ENCODE measurements at places on chromosomes 16 and 17.
A peak's percentile ranks its signal among the peaks of the same experiment; 100 is the strongest.

GRCh38 chr16:4908854-4909401 lies 28.0 kb downstream of the PPL start:
- DNase-seq: no peak

GRCh38 chr17:79150035-79150733 lies 75.6 kb downstream of the ENGASE start:
- DNase-seq: no peak

DNA sequence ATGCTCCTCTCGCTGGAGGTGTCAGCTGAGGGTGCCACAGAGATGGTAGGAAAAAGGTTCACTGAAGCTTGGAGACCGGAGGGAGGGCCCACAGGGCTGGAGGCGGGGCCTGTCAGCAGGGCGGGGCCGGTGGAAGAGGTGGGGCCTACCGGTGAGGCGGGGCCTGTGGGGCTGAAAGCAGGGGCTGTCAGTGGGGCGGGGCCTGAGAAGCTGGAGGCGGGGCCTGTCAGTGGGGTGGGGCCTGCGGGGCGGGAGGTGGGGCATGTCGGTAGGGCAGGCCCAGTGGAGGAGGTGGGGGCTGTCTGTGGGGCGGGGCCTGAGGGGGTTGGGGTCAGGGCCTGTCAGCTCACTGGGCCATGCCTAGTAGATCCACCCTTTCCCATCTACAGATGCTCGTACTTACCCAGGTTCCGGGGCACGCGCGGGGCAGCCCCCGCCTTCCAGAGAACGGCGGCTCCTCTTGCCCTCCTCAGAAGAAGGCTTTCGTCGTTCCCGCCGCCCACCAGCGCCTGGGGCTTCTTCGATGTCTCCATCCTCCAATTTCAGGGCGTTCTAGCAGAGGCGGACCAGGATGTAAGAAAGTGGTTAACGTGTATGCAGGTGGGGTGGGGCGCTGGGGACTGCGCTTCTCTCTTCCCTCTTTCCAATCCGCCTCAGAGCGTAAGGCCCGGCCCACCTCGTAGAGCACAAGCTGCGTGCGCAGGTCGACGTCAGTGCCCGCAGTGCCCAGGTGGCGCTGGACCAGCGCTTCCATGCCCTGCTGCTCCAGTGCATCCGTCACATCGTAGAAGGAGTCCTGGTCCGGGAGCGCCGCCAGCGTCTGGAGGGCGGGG lies 9.8 kb downstream of the TMEM208 start:
- no peak for DNase-seq

GRCh38 chr17:49995055-49995738 lies at the start of gene DLX3:
DLX3 (minus strand) TSS chr17:49995224; CDS start chr17:49994998, 226 bp downstream.
- no peak for DNase-seq

GRCh38 chr17:70454908-70455307 lies 285.6 kb downstream of the KCNJ2 start:
- no peak for DNase-seq

DNA sequence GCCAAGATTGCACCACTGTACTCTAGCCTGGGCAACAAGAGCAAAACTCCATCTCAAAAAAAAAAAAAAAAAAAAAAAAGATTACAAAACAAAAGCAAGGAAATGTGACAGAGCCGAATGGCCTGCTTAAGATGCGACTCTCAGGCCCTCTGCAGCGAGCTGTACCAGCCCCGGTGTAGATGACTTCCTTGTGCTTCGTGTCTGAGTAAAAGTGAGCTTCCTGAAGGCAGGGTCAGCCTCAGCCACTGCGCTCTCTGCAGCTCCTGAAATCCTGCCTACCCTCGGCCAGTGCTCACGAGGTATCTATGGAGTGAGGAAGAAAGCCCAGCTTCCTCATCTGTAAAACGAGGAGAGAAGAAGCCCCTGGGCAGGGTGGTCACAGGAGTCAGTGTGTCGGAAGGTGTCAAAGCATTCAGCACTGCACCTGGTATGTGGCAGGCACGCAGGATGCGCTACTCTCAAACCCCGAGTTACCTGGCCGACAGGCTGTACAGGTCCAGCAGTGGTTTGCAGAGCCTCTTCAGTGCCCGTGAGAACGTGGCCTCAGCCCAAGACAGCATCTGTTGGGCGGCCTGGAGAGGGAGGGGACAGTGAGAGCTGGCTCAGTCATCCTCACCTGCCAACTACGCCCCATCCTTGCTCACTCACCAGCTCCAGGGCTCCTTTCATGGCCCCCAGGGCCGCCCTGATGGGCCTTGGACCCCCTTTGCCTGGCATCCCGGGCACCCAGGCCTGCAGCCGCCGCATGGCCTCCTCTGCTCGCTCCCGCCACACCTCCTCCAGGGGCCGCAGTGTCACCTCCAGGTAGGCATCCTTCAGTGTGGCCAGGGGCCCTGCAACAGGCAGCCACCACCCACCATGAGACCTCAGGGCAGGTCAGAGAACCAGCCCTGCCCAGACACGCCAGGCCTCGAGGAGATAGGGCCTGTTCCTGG lies 44.6 kb downstream of the RMI2 start:
- no peak for DNase-seq

DNA sequence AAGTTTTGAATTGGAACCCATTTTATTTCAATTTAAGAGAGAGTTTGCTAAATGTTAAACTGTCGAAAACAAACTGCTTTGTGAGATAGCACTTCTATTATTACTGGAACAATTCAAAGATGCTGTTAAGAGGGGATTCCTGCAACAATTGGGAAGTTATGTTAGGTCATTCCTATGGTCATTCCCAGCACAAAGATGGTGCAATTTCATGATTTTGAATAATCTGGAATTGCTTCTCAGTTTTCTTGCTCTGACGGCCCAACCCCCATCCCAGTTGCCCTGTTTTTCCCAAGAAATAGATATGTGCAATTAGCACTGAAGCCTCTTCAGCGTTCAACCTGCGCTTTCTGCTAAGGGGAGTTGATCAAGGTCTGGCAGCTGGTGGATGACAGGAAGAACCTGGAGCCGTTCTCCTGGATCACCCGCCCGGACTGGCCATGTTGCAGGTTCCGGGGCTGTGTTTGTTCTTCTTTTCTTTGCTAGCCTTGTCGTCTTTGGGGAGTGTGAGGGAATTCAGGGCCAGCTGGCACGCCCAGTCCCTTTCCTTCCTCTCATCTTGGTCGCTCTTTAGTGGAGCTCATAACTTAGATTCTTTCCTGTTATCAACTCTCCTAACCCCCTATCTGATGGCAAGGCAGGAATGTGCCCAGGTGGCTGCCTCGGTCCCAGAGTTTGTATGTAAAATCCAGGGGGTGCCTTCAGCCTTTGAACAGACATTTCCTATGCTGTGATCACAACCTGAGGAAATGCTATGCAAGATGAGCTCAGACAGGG lies 29.0 kb upstream of the IRF8 start:
- DNase-seq: no peak

DNA sequence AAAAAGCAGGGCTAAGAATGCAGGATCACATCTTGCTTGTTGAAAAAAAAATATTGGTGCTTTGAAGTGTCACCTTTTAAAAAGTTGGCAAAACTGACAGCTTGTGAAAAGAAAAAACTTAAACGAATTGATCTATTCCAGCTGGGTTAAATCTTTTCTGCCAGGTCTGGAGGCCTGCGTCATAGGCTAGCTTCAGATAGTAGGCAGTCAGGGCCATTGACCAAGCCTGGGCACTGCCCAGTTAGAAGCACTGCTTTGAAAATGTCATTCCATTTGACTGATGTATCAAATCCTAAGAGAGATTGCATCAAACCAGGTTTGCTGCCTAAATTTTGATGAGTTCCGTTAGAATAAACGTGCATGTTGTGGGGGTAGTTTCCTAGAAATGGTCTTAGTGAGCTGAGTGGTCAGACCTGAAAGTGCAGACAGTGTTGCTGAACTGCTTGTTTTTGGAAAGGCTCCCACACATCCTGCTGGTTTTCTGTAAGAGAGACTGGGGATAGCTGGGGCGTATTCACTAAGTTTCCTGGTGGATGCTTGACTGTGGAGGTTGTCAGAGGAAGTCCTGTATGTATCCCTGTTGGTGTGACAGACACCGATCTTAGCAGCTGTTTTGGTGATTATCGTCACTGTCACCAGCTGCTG lies 38.8 kb downstream of the NUP88 start:
- no peak for DNase-seq

DNA sequence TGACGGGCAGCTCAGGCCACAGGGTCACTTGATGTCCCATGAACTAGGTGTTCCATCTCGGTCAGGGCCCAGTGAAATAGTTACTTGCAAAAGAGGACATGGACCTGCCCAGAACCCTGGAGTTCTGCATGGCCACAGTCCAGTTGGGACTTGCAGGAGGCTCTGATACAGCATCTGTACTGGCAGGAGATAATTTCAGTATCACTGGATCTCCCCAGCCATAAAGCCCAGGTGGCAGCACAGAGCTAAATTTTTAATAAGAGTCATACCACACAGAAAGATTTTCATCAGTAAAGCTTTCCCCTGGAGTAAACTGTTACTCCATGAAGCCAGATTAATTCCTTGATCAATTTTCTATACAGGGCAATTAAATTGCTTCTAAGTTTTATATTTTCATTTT lies 18.0 kb upstream of the SLC16A5 start:
- no peak for DNase-seq

GRCh38 chr17:48457080-48457836 lies 27.2 kb upstream of the SKAP1 start:
- DNase-seq: peak; percentile 2

- no peak for DNase-seq
Observed at GRCh38 chr17:13869331-13869940, 199.9 kb upstream of the COX10 start.

DNA sequence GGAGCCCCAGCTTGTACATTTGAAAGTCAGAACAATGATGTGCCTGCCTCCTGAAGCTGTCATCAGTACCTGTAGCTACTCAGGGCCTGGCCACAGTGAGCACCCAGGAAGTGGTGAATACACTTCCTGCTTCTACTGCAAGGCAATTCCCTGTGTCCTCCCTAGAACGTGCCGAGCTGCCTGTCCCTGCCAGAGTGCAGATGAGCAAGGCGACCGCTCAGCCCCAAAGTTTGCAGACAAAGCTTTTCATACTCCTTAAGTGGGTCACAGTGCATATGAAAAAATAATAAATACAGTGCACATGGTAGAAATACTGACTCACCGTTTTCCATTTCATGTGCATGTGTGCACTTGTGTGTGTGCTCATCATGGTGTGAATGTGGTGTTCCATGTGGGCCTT lies 77.3 kb downstream of the MPRIP start:
- DNase-seq: no peak

DNA sequence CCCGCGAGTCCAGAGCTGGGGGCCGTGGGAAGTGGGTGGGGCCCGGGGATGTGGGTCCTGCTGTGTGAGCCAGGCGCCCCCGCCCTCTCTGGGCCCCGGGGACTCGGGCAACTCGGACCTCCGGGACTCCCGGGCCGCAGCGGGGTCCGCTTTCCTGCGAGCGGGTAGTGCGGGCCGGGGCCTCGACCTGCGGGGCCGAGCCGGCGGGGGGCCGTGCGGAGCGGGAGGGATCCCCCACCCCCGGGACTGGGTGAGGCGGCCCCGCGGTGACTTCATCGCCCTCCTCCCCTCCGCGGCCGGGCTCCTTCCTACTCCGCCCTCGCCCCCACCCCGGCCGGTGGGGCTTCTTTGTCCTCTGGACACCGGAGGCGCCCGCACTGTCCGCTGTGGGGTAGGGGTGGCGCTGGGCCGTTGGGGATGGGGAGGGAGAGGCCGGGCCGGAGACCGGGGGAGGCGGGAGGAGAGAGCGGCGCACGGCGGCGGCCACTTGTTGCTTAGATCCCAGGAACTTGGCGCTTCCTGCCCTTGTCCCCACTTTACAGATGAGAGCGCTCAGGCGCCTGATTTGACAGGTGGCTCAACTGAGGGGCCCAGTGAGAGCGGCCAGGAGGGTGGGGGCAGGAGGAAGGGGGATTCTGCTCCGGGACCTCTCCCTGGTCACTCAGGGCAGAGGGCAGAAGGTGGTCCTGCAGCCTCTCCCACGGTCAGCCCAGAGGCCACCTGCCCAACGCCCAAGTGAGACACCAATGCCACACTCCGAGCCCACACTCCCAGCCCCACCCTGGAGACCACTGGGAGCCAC lies 874 bp downstream of the CMTM3 start:
- DNase-seq: no peak

GRCh38 chr17:75270966-75271232 lies at the start of gene MIF4GD:
MIF4GD (minus strand) TSS chr17:75271231; CDS start chr17:75270195, 1,036 bp downstream.
- DNase-seq: peak; percentile 59

DNA sequence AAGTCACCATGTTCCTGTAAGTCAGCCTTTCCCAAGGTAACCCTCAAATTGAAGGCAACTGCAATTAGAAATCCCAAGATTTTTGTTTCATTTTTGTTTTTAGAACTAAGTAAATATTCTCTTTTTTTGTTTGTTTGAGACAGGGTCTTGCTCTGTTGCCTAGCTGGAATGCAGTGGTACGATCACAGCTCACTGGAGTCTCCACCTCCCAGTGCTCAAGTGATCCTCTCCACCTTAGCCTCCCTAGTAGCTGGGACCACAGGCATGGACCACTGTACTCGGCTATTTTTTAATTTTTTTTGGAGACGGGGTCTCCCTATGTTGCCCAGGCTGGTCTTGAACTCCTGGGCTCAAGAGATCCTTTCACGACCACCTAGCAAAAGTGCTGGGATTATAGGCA lies 10.6 kb upstream of the LRRC59 start:
- no peak for DNase-seq

GRCh38 chr16:11398136-11398535 lies 52.9 kb downstream of the RMI2 start:
- no peak for DNase-seq

DNA sequence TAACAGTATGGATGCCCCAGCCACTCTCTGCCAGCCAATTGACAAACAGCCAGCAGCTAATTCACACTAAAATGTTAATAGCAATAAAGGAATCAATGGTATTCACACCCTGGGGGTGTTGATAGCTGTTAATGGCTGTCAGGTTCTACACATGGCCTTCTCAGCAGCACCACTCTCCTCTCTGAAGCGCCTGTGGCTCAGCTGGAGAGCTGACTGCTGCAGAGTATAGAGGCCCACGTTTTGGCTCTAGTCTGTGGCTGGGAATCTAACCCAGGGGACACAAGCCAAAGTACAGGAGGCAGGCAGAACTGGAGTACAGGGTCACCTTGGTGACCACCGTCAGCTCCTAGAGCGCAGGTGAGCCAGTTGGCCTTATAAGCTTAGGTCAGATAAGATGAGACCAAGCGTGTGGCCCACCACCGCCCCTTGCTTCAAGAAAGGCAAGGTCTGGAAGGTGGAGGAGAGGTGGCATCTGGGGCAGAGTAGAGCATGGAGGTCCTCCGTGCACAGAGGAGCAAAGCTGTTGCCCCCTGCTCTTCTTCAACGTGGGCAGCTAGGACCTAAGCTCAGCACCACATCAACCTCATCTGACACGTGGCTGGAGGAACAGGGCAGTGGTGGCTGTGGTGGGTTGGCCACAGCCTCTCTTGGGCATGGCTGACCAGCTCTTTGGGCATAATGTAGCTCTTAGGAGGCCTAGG lies 25.4 kb downstream of the CCR7 start:
- DNase-seq: no peak

GRCh38 chr16:67736858-67737257 lies 17.7 kb upstream of the GFOD2 start:
- DNase-seq: no peak

Measured in hippocampal formation (tissue), 2 donors.